ENCODE measurements at places on chromosomes 11 and 22.

GRCh38 chr11:133390803-133391202, 141.5 kb downstream of the OPCML start:
- no peak for DNase-seq

GRCh38 chr11:110621826-110622225, 90.4 kb downstream of the ARHGAP20 start:
- DNase-seq = no peak

GRCh38 chr11:117711331-117711730, 85.7 kb downstream of the DSCAML1 start:
- DNase-seq = no peak

DNA sequence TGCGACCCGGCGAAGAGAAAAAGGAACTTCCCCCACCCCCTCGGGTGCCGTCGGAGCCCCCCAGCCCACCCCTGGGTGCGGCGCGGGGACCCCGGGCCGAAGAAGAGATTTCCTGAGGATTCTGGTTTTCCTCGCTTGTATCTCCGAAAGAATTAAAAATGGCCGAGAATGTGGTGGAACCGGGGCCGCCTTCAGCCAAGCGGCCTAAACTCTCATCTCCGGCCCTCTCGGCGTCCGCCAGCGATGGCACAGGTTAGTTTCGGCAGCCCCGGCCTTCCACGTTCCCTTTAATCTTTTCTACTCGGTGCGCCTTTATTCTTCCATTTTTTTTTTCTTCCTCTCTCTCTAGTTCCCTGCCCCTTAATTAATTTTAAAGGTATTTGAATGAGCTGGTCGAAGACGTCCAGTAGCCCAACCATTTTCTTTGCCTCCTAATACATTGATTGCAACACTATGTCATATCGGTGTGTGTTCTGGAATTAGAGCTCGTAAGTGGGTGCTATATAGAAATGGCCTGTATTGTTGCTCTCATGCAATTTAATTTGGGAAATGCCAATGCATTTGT, 537 bp downstream of the EP300 start:
- DNase-seq = no peak

GRCh38 chr11:57761301-57762234, at the start of gene CTNND1:
CTNND1 (plus strand) TSS chr11:57761802; CDS start chr11:57791479, 29,677 bp downstream.
- DNase-seq = peak; percentile 98
